ENCODE measurements at places on chromosomes 2 and 18.

- no peak for DNase-seq
These were observed 15.7 kb upstream of the TRIB2 start for GRCh38 chr2:12700989-12701388.

DNA sequence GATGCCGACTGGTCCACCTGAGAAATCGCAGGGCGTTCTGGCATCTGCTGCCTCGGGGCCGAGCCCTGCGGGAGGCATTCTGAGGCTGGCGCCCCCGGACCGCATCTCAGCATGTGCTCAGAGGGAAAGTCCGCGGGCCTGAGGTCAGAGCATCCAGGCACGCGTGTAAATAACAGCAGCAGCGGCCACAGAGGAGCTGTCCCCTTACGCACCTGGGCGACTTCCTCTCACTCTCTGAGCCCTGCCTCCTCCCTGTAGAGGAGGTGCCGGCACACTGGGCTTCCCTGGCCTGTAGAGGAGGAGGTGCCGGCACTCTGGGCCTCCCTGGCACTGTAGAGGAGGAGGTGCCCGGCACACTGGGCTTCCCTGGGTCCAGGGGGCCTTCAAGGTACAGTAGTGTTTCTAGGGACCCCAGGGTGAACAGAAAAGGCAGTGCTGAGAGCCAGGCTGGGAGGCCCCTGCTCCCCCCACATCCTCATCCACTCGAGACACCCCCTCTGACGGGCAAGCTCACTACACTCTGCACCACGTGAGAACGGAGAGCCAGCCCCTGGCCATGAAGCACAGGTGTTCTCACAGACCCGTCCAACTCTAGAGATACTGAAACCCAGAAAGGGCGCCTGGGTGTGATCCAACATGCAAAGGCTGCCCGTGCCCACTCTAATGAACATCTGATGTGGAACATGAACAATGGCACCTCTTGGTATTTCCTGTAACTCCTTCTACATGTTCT, 263.5 kb downstream of the HDAC4 start:
- DNase-seq: no peak

DNA sequence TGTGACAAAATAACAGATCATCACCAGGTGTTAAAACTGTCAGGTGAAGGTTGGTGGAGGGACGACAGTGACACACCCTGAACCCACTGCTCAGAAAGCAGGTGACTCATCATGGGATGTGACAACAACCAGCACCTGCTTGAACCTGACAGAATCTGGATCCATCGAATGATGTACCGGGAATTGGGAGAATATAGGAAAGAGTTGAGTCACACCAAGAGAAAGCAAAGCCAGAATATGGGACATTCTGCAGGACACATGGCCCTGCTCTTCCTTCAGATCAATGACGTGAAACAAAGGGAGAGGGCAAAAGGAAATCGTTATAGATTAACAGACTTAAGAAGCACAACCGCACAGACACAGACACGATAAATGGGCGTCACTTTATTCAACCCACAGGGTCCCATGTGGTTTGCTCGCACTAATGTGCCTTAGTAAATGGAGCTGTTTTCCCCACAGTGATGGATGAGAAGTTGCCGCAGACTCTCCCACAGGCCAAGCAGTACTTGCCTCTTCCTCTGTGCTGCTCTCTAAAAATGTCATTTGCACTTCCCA, 100.1 kb downstream of the CRACDL start:
- DNase-seq: no peak

DNA sequence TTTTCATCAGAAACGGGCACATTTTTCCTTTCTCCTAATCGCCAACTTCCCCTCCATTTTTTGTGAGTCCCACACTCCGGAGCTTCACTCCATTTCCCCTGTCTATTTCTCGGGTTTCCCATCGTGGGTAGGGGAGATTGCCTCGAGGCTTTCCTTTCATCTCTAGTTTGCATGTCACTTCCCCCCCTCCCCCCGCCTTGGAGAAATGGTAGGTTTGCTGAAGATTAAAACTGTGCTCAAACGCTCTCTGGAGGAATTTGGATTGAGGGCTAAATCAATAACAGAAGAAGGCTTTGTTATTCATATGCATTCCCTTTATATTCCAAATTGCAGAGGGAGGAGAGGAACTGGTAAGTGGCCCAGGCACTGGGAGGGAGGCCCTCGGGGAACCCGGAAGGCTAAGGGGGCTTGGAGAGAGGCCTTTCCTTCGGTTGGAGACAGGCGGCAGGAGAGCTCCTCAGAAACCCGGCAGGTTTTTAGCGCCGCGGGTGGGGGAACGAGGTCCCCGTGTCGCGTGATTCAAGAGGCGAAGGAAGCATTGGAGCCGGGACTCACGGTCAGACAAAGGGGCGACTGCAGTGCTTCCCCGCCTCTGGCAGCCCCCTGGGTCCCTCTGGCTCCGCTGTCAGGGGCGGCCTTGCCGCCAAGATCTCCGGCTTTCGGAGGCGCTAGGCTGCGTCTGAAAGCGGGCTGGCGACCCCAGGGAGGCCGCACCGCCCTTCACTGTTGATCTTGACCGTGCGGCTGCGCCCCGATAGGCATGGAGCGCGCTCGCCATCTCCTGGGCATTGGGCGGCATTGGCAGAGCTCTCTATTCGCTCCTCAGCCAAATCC, 2.4 kb upstream of the HOXD12 start:
- peak; percentile 78 for DNase-seq

GRCh38 chr2:207970826-207971180, 54.5 kb downstream of the PLEKHM3 start:
- no peak for DNase-seq

GRCh38 chr2:223414646-223415045, 187.5 kb downstream of the SCG2 start:
- peak; percentile 38 for DNase-seq

GRCh38 chr2:46972438-46972837, 56.8 kb upstream of the MCFD2 start:
- DNase-seq: no peak

DNA sequence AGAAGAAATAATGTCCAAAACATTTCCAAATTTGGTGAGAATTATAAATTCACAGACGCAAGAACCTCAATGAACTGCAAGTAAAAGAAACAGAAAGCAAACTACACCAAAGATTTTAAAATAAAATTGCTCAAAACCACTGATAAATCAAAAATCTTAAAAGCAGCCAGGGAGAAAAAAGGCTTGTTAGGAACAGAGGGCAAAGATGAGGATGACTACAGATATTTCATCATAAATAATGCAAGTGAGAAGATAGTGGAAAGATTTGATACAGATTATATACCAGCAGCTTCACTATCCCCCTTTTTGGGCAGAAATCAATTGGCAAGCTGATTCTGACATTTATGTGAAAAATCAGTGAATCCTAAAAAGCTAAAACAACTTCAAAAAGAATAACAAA, 10.3 kb upstream of the ASXL3 start:
- no peak for DNase-seq

DNA sequence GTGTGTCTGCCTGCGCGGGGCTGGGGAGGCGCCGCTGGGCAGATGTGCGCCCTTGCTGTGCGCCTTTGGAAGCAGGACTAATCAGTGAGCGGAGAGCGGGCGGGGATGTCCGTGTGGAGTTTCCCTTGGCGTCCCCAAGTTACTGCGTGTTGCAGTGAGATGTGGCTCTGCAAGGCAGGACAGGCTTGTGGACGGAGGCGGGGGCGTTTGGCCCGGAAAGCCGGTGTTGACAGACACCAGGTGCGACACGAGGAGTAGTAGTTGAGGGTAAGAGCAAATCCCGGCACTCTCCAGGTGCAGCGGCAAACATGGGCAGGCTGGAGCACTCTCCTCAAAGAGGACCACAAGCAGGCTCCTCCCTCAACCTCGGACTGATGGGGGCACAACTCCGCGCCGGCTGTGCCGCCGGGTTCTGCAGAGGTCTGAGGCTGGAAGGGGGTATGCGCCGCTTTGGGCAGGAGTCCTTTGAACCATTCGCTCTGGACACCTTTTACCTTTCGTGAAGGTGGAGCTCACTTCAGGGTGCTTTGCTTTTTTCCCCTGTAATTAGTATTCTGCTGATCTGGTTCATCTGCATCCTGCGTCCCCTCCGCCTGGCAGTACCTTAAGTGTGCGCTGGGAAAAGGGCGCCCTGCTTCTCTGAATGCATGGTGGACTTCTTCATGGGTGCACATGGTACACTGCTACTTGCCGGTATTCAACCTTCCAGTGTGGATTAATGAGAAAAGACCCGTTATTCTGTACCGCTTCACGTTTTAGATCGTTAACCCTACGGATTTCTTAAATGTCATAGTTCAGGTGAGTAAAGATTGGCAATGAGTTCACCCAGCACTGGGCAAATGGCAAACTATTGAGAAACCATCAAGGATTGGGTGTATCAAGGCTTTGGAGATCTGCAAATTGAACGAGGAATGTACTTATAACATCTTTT, 608 bp downstream of the CDH7 start:
- DNase-seq: no peak

DNA sequence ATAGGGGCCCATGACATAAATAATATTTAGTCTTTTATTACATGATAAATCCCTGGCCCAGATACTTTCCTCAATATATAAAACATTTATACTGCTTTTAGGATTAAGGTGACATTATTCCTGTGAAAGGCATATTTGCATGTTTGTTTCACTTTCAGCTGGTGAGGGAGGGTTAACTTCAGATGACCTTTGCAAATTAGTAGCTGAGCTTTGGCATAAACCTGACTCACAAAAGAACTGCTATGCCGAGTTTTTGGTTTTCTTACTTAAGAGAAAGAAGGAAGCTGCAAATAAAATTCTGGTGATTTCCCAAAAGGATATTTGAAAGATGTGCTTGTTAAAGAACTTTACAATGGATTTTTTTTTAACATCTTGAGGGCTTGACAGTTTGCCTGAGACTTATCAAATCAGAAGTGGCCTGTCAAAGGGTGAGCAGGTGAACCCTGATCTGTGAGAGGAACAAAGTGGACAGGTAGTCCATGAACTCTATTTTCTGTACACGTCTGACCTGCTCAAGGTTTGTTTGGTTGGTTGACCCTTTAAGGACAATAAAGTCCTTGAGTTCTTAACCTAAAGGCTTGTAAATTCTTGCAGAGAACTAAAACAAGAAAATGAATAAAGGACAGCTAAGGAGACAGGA, 93.5 kb downstream of the FAM124B start:
- no peak for DNase-seq

GRCh38 chr2:114688241-114688640, 245.8 kb downstream of the DPP10 start:
- DNase-seq: no peak

DNA sequence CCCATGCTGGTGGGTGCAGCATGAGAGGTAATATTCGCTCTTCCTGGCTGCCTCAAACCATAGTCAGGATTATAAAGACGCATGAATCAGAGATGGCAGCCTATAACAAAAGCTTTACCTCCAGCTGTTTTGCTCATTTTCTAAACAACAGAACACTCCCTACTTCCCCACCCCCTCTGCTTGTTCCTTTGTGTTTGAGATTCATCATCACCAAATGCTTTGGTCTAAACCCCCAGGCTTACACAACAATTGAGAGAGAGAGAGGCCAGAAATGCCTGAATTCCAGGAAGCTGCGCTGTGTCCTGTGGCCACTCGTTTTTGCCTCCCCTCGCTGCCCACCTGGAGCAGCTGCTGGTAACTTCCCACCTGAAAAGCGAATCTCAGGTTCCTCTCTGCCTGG, 78.8 kb upstream of the CAPN13 start:
- no peak for DNase-seq

GRCh38 chr2:191265311-191266170, 20.3 kb downstream of the MYO1B start:
- DNase-seq: peak; percentile 63

DNA sequence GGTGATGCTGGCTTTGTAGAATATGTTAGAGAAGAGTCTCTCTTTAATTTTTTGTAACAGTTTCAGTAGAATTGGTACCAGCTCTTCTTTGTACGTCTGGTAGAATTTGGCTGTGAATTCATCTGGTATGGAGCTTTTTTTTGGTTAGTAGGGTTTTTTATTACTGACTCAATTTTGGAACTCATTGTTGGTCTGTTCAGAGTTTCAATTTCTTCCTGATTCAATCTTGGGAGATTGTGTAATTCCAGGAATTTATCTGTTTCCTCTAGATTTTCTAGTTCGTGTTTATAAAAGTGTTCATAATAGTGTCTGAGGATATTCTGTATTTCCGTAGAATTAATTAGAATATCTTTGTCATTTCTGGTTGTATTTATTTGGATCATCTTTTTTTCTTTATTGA, 943.5 kb downstream of the TRIB2 start:
- no peak for DNase-seq

GRCh38 chr2:172086241-172087206, 1.2 kb downstream of the DLX1 start:
- peak; percentile 42 for DNase-seq

Measured in femur (tissue), 1 donor.